Foreskin keratinocyte (primary cell): ENCODE measurements at places on chromosomes 13 and 19.

DNA sequence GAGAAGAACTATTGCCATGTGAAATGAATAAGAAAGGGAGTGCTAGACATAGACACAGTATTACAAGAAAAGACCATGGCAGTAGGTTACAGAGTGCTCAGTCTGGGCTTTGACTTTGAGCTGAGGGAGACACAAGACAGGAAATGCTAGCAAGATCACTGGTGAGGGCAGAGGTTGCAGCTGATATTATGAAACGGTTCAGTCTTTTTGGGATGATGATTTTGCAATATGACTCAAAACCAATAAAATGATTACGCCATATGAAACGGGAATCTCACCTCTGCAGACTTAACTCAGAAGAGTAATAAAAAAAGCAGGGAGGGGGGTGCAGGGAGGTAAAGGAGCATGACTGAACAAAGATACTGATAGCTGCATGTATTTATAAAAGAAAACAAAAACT lies 123.1 kb downstream of the RBM26 start:
- DNase-seq, result peak; percentile 11

DNA sequence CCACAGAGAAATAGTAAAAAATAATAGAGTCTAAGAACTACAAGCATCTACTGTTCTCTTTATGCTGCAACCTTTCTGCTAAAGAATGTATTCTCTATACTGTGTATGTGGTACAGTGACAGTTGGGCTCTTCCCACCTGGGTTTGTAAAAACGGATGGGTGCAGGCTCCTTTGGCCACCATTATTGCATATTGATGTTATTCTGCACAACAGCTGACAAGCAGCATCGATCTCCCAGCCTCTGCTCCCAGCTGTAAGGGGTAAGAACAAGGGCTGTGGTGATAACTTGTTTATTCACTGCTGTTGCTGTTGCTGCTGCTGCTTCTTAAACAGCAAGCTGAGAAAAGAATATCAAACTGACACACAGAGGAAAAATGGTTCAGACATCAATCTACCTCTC lies 56.1 kb downstream of the KCNRG start:
- DNase-seq, result no peak

DNA sequence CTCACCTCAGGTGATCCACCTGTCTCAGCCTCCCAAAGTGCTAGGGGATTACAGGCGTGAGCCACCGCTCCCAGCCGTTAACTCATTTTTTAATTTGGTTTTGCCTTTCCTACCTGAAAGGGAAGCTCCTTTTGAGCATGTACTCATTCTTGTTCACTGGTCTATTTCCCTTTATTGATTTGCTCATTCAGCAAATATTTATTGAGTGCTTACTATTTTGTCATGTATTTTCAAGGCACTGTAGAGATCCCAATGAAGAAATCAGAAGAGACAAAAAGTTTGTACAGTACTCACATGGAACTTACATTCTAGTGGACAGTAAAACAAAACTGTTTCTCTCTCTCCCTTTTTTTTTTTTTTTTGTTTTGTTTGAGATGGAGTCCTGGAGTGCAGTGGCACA lies 13.8 kb downstream of the SPACA6 start:
- no peak for DNase-seq

DNA sequence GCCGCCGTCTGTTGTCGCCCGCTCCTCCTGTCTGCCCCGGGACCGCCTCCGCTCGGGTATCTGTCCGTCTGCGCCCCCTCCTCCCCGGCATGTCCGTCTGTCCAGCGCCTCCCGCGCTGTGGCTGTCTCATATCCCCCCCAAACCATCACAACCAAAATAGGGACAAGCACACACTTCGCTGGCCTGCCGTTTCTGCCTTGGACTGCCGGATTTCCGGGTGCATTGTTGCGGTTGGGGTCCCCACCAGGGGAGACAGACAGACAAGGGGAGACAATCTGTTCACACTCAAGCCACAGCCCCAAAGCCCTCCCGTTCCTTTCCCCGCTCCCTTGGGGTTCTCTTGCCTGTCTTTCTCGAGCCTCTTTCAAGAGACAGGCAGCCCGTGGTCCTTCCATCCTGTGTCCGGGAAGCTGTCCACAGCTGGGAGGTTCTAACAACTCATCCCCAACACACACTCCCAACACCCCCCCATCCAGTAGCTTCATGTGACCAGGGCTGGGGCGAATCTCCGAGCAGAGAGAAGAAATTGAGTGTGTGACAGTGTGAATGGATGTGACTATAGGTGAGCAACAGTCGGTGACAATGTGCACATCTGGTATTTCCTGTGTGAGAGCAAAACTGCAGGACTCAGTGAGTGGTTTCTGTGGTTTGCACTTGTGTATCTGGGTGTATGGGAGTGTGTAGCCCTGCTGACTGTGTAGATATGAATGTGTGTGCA lies 16.5 kb upstream of the FOSB start:
- no peak for DNase-seq

DNA sequence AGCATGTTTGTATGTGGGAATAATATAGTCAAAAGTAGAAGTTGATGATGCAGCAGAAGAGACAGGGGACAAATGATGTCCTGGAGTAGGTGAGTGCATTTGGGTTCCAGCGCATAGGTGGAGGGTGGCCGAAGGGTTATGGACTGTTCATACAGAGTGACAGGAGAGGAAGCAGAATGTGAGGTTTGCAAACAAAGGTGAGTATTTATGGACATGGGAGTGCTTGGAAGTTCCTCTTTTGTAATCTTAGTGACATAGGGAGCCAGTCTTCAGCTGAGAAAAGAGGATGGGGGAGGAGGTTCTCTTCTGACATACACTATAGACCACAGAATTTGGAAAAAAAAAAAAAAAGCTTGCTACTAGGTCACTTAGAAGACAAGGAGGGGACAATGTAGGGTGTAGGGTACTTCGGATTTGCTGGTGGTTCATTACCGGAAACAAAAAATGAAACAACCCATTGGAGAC lies 331.6 kb downstream of the DLEU7 start:
- DNase-seq, result no peak

- no peak for DNase-seq
Measured at GRCh38 chr13:22549126-22549525, 631.7 kb upstream of the SGCG start.

DNA sequence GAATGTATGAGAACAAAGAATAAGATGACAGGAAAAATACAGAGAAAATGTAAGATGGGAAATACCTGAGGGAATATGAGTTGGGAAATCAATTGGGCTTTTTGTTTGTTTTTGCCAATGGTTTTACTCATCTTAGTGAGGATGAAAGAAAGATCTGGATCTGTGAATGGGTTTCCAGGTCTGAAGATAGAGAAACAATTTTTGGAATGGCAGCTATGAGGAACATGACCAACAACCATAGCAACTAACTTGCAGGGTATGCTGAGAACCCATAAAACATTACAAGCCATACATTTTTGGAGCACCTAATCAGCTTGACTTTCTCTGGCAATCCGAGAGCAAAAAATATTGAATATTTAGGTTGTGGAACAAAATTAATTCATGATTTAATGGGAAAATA lies 290.0 kb downstream of the KCTD12 start:
- DNase-seq, result no peak
